ENCODE measurements at places on chromosomes 3 and 15.

DNA sequence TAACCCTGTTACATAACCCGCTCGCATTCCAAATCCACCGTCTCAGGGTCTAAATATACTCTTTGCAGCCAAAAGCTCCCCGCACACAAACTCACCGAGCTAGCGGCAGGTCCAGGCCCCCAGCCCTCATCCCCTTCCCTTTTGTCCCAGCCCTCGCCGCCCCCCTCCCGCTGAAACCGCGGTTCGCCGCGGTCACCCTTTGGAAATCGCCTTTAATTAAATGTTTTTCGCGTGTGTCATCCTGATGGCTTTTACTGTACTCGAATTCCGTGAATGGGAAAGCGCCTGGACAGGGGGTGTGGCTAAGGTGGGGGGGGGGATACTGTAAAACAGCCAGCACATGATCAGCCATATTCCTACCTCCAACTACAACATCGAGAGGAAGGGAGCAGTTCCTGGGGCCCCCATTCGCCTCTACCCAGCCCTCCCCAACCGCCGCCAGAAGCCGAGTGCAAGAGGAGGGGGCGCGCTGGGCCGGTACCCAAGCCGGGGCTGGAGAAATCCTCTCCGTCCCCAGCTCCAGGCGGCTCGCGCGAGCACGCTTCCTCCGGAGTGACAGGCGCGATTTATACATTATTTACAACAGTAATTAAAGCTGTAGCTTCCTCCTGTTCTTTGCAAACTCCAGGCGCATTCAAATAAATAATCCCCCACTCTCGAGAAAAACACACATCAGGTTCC, 1.7 kb downstream of the RORA start:
- DNase-seq, result no peak
- peak overlapping the region; percentile 51 for H3K4me3 ChIP-seq
- H3K4me1 ChIP-seq, result peaks cover 5% of the 10 kb centered on the region
- no peak overlapping the region for H3K27ac ChIP-seq

- H3K27ac ChIP-seq, result no peak overlapping the region
- no peak overlapping the region for H3K4me3 ChIP-seq
- DNase-seq, result no peak
These were observed 36.2 kb upstream of the CFAP20DC start for GRCh38 chr3:59085976-59086375.

DNA sequence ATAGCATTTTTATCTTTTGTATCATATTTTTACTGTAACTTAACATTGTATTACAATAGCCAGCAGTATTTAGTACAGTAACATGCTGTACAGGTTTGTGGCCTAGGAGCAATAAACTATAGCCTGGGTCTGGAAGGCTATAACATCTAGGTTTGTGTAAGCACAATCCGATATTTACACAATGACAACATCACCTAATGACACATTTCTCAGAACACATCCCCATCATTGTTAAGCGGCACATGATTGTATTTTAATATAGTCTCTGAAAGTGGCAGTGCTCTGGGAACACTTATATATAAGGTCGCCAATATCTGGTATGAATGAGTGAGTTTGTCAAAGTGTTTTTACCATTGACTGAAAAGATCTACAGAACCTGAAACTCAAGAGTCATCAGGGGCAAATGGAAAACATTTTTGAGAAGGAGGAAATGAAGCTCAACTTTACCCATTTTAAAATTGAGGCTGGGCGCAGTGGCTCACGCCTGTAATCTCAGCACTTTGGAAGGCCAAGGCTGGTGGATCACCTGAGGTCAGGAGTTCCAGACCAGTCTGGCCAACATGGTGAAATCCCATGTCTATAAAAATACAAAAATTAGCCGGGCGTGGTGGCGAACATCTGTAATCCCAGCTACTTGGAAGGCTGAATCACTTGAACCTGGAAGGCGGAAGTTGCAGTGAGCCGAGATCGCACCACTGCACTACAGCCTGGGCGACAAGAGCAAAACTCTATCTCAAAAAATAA, 38.8 kb upstream of the TNFSF10 start:
- peaks cover 5% of the 10 kb centered on the region for H3K36me3 ChIP-seq
- peaks cover 44% of the 10 kb centered on the region for H3K4me1 ChIP-seq
- peak overlapping the region; percentile 76 for H3K4me3 ChIP-seq
- H3K27me3 ChIP-seq, result no peaks in the 10 kb centered on the region

- no peak overlapping the region for H3K27ac ChIP-seq
- DNase-seq, result no peak
- no peak overlapping the region for H3K4me3 ChIP-seq
- H3K36me3 ChIP-seq, result no peaks in the 10 kb centered on the region
These were observed 8.2 kb upstream of the EPHB3 start for GRCh38 chr3:184553385-184553784.

- no peaks in the 10 kb centered on the region for H3K4me1 ChIP-seq
- no peak overlapping the region for H3K27ac ChIP-seq
- no peak overlapping the region for H3K4me3 ChIP-seq
- no peaks in the 10 kb centered on the region for H3K27me3 ChIP-seq
- DNase-seq, result no peak
These were observed 12.4 kb downstream of the TF start for GRCh38 chr3:133758568-133758928.

DNA sequence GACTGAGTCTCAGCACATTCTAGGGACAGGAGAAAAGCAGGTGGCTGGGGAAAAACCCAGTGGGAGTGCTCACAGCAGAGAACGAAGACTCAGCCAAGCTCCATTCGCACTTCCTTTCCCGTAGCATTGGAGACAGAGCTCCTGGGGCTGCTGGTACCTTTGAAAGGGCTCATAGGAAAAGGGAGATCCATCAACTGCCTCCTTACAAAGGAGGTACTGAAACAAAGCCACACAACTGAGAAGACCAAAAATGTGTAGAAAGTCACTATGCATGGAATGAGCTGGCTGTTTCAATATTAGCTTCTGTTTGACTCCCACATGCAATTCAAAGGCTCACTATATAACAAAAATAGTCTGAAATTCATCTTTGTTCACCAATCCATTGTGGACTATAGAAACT, 16.9 kb downstream of the STIMATE start:
- peaks cover 10% of the 10 kb centered on the region for H3K36me3 ChIP-seq
- H3K27me3 ChIP-seq, result no peaks in the 10 kb centered on the region
- H3K27ac ChIP-seq, result no peak overlapping the region
- H3K4me1 ChIP-seq, result peaks cover 16% of the 10 kb centered on the region

- H3K27ac ChIP-seq, result no peak overlapping the region
- no peak overlapping the region for H3K4me3 ChIP-seq
- H3K4me1 ChIP-seq, result no peaks in the 10 kb centered on the region
- DNase-seq, result no peak
- H3K36me3 ChIP-seq, result no peaks in the 10 kb centered on the region
These were observed 224.2 kb downstream of the MINAR1 start for GRCh38 chr15:79656151-79657000.

DNA sequence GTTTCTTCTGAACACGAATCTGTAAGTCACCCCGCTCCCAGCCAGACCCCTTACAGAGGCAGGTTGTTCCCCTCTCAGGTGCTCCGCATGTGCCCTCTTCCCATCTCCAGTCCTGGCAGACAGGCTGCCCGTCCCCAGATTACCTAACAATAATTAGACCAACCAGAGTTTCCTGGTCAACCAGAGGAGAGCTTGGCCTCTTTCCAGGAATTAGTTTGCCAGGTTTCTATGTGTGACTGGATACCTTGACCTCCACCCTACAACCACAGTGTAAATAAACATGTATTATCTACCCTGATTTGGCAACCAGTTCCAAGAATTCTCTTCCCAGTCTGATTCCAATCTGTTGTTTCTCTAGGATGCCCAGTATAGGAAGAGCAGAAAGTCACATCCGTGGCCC, 178.0 kb upstream of the UMPS start:
- H3K36me3 ChIP-seq, result no peaks in the 10 kb centered on the region
- no peak overlapping the region for H3K27ac ChIP-seq
- peaks cover 4% of the 10 kb centered on the region for H3K4me1 ChIP-seq
- no peak for DNase-seq

GRCh38 chr15:74716651-74717050, 8.7 kb downstream of the CYP1A1 start:
- H3K27me3 ChIP-seq, result peaks cover 3% of the 10 kb centered on the region
- no peak overlapping the region for H3K27ac ChIP-seq
- no peak overlapping the region for H3K4me3 ChIP-seq
- DNase-seq, result no peak
- no peaks in the 10 kb centered on the region for H3K36me3 ChIP-seq
- no peaks in the 10 kb centered on the region for H3K4me1 ChIP-seq

- DNase-seq, result no peak
- no peak overlapping the region for H3K4me3 ChIP-seq
- no peak overlapping the region for H3K27ac ChIP-seq
- no peaks in the 10 kb centered on the region for H3K36me3 ChIP-seq
- H3K4me1 ChIP-seq, result no peaks in the 10 kb centered on the region
- H3K27me3 ChIP-seq, result peaks cover 16% of the 10 kb centered on the region
These were observed 4.0 kb downstream of the CFAP100 start for GRCh38 chr3:126398423-126399350.

GRCh38 chr15:46855388-46855787, 861.9 kb upstream of the SEMA6D start:
- no peaks in the 10 kb centered on the region for H3K4me1 ChIP-seq
- H3K4me3 ChIP-seq, result no peak overlapping the region
- no peak overlapping the region for H3K27ac ChIP-seq

GRCh38 chr3:5155241-5155640, 32.3 kb upstream of the EDEM1 start:
- H3K27ac ChIP-seq, result peak overlapping the region; percentile 25
- H3K4me3 ChIP-seq, result no peak overlapping the region
- no peak for DNase-seq
- H3K27me3 ChIP-seq, result no peaks in the 10 kb centered on the region

DNA sequence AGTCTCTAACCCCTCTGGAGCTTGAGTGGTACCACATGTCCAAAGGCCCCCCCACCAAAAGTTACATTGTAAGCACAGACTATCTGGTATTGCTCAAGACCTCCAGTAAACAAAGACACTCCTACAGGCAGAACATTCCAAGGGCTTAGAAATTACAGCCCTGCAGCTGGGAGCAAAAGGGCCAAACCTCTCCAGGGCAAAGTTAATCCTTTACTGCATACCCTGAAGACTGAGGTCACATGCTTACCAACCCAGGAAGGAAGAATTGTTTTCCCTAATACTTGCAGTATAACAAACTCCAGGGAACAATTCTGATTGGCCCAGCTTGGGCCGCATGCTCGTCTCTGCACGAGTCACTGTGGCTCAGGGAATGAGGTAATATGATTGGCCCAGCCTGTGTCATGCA, 266.1 kb upstream of the NR2F2 start:
- no peaks in the 10 kb centered on the region for H3K4me1 ChIP-seq
- no peak overlapping the region for H3K4me3 ChIP-seq
- peaks cover 8% of the 10 kb centered on the region for H3K27me3 ChIP-seq
- DNase-seq, result no peak
- no peaks in the 10 kb centered on the region for H3K36me3 ChIP-seq

DNA sequence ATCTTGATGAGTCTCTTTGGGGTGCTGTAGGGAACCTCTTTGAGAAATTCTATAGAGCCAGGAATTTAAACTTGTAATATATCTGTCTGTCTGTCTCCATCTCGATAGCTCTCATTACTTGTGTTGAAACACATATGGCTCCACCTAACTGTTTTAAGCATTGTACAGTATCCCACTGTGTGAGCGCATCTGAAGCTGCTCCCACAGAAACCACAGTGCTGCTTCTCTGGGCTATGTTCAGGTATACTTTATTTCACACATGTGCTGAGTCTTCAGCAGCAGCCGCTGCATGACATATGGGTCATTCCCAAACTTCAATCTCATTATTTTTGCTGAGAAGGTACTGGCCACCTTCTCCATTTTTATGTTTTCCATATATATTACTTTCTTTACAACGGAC, 63.9 kb downstream of the MCTP2 start:
- DNase-seq, result peak; percentile 63
- H3K36me3 ChIP-seq, result peaks cover 36% of the 10 kb centered on the region
- H3K27me3 ChIP-seq, result no peaks in the 10 kb centered on the region

- no peak for DNase-seq
- no peaks in the 10 kb centered on the region for H3K27me3 ChIP-seq
- no peaks in the 10 kb centered on the region for H3K36me3 ChIP-seq
- H3K4me3 ChIP-seq, result no peak overlapping the region
- H3K4me1 ChIP-seq, result peaks cover 9% of the 10 kb centered on the region
- H3K27ac ChIP-seq, result no peak overlapping the region
These were observed 80.4 kb upstream of the TGFBR2 start for GRCh38 chr3:30526031-30526430.

DNA sequence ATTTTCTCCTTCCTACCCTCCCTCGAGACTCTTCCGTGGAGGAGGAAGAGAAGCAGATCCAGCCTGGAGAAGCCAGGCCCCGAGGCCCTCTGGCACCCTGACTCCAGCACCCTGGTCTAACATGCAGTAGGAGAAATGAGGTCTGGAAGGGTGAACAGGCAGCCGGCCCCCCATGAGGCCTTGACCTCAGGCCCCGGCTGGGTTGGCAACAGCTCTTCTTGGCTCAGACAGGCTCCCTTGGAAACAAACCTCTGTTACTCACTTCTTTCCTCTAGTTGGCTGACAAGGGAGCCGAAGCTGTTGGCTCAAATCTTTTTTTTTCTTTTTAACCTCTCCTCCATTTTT, 73.4 kb downstream of the CPN2 start:
- H3K4me1 ChIP-seq, result peaks cover 9% of the 10 kb centered on the region
- no peaks in the 10 kb centered on the region for H3K36me3 ChIP-seq
- peaks cover 1% of the 10 kb centered on the region for H3K27me3 ChIP-seq

GRCh38 chr15:34642247-34642646, 58.8 kb upstream of the GOLGA8B start:
- H3K27me3 ChIP-seq, result peaks cover 9% of the 10 kb centered on the region
- no peak for DNase-seq
- no peak overlapping the region for H3K4me3 ChIP-seq
- no peak overlapping the region for H3K27ac ChIP-seq
- H3K36me3 ChIP-seq, result no peaks in the 10 kb centered on the region

DNA sequence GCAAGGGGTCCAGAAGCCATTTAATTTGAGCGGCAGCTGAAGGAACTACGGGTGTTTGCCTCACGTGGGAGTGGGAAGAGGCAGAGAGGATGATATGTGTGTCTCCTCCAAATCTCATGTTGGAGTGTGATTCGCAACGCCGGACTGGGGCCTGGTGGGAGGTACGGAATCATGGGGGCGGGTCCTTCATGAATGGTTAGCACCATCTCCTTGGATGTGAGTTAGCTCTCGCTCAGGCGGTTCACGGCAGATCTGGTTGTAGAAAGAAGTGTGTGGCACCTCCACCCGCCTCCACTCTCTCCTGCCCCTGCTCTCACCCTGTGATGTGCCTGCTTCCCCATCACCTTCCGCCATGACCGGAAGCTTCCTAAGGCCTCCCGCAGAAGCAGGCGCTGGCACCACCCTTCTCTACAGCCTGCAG, 25.4 kb downstream of the XXYLT1 start:
- peaks cover 7% of the 10 kb centered on the region for H3K4me1 ChIP-seq
- no peak overlapping the region for H3K4me3 ChIP-seq
- H3K27me3 ChIP-seq, result no peaks in the 10 kb centered on the region
- DNase-seq, result no peak
- H3K27ac ChIP-seq, result no peak overlapping the region

DNA sequence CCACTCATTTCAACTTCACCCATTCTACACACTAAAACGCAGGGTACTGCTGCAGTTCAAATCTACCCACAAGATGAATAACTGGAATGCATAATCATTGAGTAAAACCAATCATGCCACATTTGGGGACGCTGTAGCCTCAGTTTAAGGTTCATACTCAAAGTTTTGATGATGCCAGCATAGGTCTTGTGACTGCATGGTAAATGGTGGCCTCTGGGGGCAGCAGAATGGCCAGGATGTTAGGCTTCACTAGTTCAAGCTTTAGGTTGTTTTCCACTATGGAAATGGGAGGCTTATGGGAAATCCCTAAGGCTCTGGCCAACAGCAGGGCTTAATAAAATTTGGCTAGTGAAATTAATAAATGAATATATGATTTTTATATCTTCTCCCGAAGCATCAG, 104.3 kb upstream of the TSC22D2 start:
- DNase-seq, result no peak
- H3K4me3 ChIP-seq, result no peak overlapping the region
- no peaks in the 10 kb centered on the region for H3K36me3 ChIP-seq
- peaks cover 39% of the 10 kb centered on the region for H3K27me3 ChIP-seq
- no peaks in the 10 kb centered on the region for H3K4me1 ChIP-seq

- no peaks in the 10 kb centered on the region for H3K36me3 ChIP-seq
- no peak for DNase-seq
These were observed 12.3 kb downstream of the ALPK3 start for GRCh38 chr15:84829428-84829827.

Data from activated CD4-positive, alpha-beta T cell treated with anti-CD3 and anti-CD28 coated beads, Interleukin-2, amount 10 ng/mL, durations not matched to agents 24 days and 14 days (primary cell).